NCI-H1105 (cell line): ENCODE measurements at places on chromosomes 7 and 10.

GRCh38 chr10:114307731-114308130 lies 68.7 kb downstream of the VWA2 start:
- no peak for DNase-seq

DNA sequence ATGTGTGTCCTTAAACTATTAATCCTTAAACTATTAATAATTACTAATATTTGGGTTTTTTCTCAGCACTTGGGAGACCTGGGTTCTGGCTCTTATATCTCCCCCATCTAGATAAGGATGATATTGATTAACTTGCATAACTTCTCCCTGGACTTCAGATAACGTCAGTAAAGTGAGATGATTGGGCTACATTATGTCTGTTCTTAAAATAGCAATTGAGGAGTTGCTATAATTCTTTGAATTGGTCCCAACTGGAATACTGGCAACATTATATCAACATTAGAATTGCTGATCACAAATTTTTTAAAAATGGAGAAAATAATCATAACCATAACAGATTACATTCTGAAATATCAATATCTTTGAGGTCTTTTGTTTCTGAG lies 1.9 kb downstream of the APBB1IP start:
- no peak for DNase-seq

DNA sequence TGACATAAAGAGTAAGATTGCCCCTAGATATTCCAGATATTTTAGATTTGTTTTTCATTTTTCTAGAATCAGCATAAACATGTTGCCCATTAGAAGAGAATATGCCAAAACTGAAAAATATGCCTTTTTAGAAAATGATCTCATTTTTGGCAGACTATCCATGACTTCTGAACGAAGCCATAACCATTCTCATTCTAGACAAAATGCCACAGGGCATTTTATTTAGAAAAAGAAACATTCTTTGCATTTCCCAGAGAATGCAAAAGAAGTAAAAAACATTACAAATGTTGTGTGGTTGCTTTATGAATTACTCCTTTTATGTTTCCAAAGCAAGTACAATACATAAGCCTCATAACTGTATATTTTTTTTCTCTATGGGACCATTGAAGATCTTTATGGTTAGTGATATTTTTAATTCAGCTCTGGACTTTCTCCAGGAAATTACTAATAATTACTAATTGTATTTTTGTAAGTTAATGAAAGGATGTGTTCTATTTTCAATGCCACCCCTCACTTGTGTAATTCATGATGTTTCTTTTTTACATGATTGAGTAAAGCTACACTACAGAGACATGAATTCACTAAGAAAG lies 109.6 kb upstream of the SEM1 start:
- no peak for DNase-seq

GRCh38 chr7:1895664-1896515 lies 225.8 kb downstream of the ELFN1 start:
- no peak for DNase-seq

GRCh38 chr7:99837649-99838361 lies 10.0 kb downstream of the CYP3A43 start:
- no peak for DNase-seq

DNA sequence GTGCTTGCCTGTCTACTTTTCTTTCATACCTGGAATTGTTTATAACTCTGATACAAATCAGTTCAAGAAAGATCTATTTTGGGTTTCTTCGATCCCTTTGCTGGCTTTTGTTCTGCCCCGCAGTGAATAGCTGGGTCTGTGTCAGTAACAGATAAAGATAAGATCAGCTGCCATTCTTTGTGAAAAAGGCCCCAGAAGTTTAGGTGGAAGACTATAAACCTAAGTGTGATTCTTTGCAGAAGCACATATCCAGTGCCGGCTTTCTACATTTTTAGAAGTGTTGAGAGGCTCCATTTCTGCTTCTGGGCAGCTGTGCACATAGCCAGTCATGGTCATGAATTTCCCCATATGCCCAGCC lies 686.4 kb upstream of the C7orf33 start:
- DNase-seq, result no peak

DNA sequence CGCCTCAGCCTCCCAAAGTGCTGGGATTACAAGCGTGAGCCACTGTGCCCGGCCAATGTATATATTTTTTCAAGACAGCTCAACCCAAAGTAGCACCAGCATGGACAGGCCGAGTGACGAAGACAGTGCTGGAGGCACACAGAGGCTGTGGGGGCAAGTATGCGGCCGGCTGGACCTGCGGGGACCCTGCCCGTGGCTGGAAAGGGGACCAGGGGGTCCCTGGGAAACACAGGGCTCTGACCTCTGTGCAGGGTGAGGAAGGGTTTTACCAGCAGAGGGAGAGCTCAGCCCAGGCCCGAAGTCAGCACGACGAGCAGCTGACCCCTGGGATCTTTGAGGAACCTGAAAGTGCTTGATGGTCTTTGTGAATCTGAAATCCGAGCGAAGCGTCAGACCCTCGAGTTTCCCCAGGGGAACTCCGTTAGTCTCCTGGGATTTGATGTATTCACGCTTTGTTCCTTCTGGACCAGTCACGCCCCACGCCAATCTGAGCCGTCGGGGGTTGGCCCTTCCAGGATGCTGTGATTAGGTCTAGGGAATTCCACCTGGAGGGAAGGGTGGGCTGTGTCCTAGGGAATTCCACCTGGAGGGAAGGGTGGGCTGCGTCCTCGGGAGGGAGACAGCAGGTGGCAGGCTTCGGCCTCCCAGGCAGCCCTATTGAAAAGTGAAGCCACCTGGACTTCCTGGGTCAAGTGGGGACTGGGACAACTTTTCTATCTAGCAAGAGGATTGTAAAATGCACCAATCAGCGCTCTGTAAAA lies 10.9 kb upstream of the ZFAND2A start:
- no peak for DNase-seq

DNA sequence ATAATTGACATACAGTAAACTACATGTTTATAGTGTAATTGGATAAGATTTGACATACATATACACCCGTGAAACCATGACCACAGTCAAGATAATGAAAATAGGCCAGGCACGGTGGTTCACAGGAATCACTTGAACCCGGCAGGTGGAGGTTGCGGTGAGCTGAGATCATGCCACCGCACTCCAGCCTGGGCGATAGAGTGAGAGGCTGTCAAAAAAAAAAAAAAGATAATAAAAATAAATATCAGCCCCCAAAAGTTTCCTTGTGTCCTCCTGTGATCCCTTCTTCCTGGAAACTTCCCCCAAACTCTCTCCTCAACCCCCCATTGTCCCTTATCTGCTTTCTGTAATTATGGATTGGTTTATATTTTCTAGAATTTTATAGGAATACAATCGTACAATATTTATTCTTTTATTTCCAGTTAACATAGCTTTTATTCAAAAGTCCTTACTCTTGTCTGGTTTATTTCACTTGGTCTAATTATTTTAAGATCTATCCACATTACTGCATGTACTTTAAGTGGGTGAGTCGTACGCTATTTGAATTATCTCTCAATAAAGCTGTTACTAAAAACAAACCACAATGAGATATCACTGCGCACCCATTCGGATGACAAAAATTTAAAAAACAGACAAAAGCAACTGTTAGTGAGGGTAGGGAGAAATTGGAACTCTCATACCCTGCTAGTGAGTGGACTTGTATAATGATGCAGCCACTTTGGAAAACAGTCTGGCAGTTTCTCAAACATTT lies 30.1 kb upstream of the TNPO3 start:
- DNase-seq, result no peak

GRCh38 chr10:79424221-79425073 lies 21.0 kb downstream of the ZCCHC24 start:
- no peak for DNase-seq

- DNase-seq, result no peak
These were observed 225.7 kb downstream of the VTI1A start for GRCh38 chr10:112672706-112673105.

- no peak for DNase-seq
These were observed 88.1 kb downstream of the HIP1 start for GRCh38 chr7:75650681-75651080.

DNA sequence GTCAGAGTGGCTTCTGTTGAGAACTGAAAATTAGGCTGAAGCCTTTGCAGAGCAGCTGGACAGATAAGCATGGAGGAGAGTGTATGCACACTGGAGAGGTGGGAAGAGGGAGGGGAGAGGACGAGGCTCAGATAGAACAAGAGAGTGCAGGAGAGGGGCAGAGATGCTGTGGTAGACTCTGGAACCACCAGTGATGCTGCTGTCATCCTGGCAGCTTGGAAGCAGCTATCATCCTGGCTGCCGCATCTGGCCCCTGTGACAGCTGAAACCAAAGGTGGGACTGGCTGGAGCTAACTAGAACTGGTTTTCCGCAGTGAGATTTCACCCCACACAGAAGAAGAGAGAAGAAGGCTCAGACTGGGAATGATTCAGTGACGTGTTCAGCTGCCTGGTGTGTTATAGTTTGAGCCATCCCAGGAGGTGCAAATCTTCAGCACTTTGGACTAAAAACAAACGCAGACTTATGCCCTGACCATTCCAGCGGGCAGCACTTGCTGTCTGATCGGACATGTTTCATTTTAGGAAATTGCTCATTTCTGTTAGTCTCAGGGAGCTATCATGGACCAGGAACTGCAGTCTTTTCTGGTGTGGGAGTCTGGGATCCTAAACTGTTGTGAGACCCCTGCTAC lies 38.4 kb downstream of the EEPD1 start:
- no peak for DNase-seq

- DNase-seq, result no peak
These were observed 20.2 kb downstream of the ZMIZ2 start for GRCh38 chr7:44768628-44769371.

- peak; percentile 44 for DNase-seq
These were observed 6.1 kb downstream of the NPY start for GRCh38 chr7:24290004-24290641.
